Left ventricle myocardium superior (tissue), 1 donor: ENCODE measurements at places on chromosomes 5 and 9. TPM values are rescaled to one million over a fixed set of nuclear protein-coding genes. Genes with fewer than 3 reads are reported as not detected.

The LCN1 gene
- total RNA-seq = not detected

The OLFML2A gene
- 38.0 TPM for total RNA-seq

The SPACA9 gene
- 4.4 TPM for total RNA-seq

The NAIF1 gene
- total RNA-seq = 4.7 TPM

The PCDHA11 gene
- total RNA-seq = not detected

The DMRT2 gene
- 0.12 TPM for total RNA-seq

The CARD6 gene
- 6.4 TPM for total RNA-seq

The OR13F1 gene
- not detected for total RNA-seq

The FBN2 gene
- total RNA-seq = 10.0 TPM

The ZDHHC11B gene
- total RNA-seq = 20.0 TPM

The EGFLAM gene
- 7.7 TPM for total RNA-seq

The GADD45G gene
- total RNA-seq = 54.0 TPM

The ANKRD18A gene
- total RNA-seq = 1.4 TPM

The FGF10 gene
- total RNA-seq = 0.59 TPM

The SLC6A3 gene
- not detected for total RNA-seq

The KCNV2 gene
- not detected for total RNA-seq

The PHF24 gene
- total RNA-seq = 0.10 TPM

The SLC34A3 gene
- total RNA-seq = not detected

The MPDZ gene
- total RNA-seq = 68.4 TPM

The IFNA2 gene
- total RNA-seq = not detected

The ALDOB gene
- 0.35 TPM for total RNA-seq

The STK10 gene
- 6.9 TPM for total RNA-seq

The PCDHGB4 gene
- 5.4 TPM for total RNA-seq

The RAB3C gene
- total RNA-seq = 0.84 TPM

The FBXO10 gene
- total RNA-seq = 8.3 TPM

The OR1K1 gene
- not detected for total RNA-seq

The PCDHGB2 gene
- total RNA-seq = 8.7 TPM

The PCDHGA4 gene
- 8.4 TPM for total RNA-seq

The CYLC2 gene
- total RNA-seq = not detected

The SEC24A gene
- 6.8 TPM for total RNA-seq

The ARHGEF37 gene
- 32.8 TPM for total RNA-seq

The NAIP gene
- 5.9 TPM for total RNA-seq

The HABP4 gene
- 22.7 TPM for total RNA-seq

The SLC25A2 gene
- total RNA-seq = not detected

The SPRY4 gene
- 8.3 TPM for total RNA-seq

The PCDHB15 gene
- total RNA-seq = 2.6 TPM

The GLE1 gene
- 20.6 TPM for total RNA-seq

The GPR151 gene
- not detected for total RNA-seq

The PCDHGA9 gene
- total RNA-seq = 4.5 TPM

The OLFM1 gene
- total RNA-seq = 12.5 TPM

The ARID3C gene
- total RNA-seq = not detected

The CLK4 gene
- total RNA-seq = 23.5 TPM

The BASP1 gene
- total RNA-seq = 2.0 TPM

The TMEM232 gene
- total RNA-seq = 2.9 TPM

The PCDHA2 gene
- total RNA-seq = not detected
